Colonic mucosa (tissue), 4 donors: ENCODE measurements at places on chromosomes 12 and 14.

GRCh38 chr14:102933618-102934231 lies 11.3 kb downstream of the AMN start:
- DNase-seq: no peak

- DNase-seq: no peak
Measured at GRCh38 chr14:20434701-20435581, 1.0 kb downstream of the KLHL33 start.

GRCh38 chr12:113876160-113876559 lies 90.0 kb downstream of the RBM19 start:
- DNase-seq: no peak

GRCh38 chr14:61416591-61416990 lies 95.2 kb downstream of the PRKCH start:
- DNase-seq: no peak

DNA sequence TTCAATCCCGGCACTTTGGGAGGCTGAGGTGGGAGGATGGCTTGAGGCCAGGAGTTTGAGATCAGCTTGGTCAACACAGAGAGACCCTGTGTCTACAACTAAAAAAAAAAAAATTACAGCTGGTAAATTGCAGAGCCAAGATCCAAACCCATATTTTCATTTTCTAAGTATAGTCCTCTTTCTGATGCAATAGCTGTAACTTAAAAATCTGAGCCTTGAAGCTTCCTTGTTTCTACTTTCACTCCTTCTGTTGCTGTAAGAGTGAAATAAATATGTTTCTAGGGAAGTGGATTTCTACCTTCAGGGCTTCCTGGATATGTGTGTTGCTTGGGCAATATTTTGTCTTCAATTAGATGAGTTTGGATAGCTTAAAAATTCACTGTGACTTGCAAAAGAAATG lies 42.0 kb upstream of the PRICKLE1 start:
- no peak for DNase-seq

- DNase-seq: no peak
Measured at GRCh38 chr14:61598980-61599379, 96.3 kb upstream of the HIF1A start.

- DNase-seq: no peak
Measured at GRCh38 chr12:27651201-27651600, 45.0 kb upstream of the REP15 start.

DNA sequence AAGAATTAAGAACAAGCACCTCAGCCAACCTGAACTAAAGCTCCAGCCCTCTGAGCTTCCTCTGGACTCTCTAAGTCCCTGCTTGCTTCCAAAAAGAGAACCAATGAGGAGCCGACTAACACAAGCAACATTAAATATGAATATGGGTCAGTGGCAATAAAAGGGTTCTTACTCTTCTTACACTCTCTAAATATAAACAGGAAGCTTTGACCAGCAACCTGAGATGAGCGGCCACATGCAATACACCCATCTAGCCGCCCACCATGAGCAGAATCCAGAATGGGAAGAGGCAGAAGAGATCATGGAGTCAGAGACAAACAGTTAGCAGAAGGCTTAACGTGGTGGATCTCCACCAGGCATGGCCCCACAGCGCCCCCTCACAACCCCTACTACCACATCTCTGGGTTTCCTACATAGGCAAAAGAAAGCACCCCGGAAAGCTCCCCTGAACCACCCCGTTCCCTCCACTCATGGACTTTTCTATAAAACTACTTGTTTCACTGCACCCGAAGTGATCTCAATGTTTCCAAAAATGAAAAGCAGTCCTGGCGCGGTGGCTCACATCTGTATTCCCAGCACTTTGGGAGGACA lies 59.4 kb downstream of the TTC7B start:
- DNase-seq: no peak

DNA sequence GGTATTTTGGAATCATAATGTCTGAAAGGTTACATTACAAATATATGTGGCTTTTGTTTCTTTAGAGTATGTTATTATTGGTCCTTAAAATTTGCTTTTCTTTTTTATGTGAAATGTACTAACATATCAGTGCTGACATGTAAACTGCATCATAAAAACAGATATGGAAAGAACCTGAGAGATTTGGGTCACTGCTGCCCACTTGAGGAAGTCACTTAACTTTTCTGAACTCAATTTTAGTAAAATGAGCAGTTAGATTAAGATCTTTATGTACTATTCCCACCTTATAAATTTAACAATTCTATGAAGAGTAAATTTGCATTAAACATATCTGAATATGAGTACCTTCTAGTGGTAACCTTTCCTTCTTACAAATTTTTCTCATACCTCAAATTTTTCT lies 7.5 kb downstream of the PTGR2 start:
- no peak for DNase-seq

DNA sequence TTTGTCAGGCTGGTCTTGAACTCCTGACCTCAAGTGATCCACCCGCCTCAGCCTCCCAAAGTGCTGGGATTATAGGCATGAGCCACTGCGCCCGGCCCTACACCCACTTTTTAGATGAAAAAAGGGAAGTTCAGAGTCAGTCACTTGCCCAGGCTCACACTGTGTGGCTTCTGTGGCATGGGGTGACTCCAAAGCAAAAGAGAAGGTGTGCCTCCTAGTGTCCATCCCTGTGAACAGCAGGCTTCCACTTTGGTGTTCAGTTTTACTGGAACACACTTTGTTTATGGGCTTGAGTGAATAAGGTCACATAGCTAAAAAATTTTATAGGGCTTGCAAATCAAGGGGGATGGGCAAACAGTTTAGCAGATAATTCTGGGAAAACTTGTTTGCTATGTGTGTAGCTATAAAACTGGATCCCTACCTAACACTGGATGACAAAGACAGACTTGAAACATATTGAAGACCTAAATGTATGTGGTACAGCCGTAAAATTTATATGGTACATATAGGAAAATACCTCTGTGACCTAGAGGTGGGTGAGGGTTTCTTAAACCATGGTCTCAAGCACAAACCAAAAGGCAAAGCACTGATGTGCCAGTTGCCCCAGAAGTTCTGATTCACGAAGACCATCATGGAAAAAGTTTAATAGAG lies 54.9 kb downstream of the EID3 start:
- peak; percentile 73 for DNase-seq

GRCh38 chr12:18470251-18470650 lies 208.9 kb downstream of the PIK3C2G start:
- no peak for DNase-seq

GRCh38 chr14:88748288-88748687 lies 44.5 kb downstream of the EML5 start:
- DNase-seq: no peak

DNA sequence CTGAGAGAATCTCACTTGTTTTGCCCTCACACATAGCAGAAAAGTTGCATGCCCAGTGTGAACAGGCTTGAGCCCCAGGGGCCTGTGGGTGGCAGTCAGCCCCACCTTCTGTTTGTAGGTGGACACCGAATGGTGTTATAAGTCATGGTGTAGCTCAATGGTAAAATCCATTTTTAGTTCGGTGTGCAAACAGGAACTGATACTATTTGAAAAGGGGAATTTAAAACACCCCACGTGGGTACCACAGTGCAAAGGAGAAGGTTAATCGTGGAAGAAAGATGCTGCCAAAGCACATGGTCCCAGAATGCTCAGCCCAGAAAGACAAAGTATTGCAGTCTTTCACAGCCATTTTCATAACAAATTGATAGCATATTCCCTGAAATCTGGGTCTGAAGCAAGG lies 71.8 kb upstream of the GZMB start:
- no peak for DNase-seq

DNA sequence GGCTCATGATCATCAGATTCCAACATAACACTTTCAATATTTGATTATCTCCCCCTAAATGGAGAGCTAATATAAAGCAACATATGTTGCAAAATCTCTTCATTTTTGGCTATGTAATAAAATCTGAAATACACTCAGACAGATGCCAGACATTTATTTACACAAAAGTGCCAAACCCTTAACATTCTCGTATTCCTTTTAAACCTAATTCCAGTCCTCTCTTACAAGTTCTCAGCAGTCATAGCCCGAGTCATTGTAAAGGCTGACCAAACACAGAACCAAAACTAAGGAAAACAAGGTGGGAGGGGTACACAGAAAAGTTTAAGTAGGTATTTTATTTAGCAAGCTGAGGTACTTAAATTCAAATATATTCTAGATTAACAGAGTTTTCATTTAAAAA lies 81.4 kb downstream of the LRP6 start:
- no peak for DNase-seq

GRCh38 chr12:119180380-119181040 lies 1.8 kb downstream of the HSPB8 start:
- peak; percentile 37 for DNase-seq

GRCh38 chr12:132847363-132848356 lies 19.0 kb upstream of the GOLGA3 start:
- DNase-seq: no peak

DNA sequence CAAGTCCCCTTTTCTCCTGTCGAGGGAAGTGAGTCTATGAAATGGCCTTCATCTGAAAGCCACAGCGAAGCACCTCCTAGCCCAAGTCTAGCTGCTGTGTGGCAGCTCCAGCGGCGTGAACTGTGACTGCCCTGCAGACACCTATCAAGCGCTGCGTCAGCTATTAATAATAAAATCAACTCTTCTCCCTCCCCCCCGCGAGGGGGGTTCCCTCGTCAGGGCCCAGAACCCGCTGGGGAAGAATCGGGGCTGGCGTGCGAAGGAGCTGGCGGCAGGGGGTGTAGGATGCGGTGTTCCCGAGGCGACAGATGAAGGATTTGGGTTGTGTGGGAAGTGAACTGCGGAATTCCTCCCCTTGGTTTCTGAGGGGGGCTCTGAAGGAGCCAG lies 662 bp upstream of the ATP2A2 start:
- DNase-seq: peak; percentile 58

DNA sequence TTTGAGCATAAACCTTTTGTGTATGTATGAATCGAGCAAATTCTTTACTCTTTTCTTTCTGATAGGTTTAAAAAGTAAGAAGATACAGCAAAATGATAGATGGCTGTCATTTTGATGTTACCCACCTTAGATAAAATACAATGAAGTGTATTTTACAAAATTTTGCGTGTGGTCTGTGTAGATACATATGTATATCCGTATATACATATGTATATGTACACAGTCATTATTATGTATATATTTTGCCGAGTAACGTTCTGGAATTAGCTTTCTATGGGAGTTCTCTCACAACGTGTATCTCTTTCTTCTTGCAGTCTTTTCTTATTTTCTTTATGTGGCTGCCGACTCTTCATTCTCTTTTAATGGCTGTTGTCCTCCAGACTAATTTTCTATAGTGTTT lies 32.4 kb upstream of the CHPT1 start:
- DNase-seq: no peak

GRCh38 chr12:86723326-86723725 lies 467.1 kb upstream of the MGAT4C start:
- no peak for DNase-seq

GRCh38 chr12:95115641-95116040 lies 42.2 kb upstream of the NR2C1 start:
- no peak for DNase-seq

- no peak for DNase-seq
Measured at GRCh38 chr14:102007916-102008418, 43.6 kb downstream of the DYNC1H1 start.

- no peak for DNase-seq
Measured at GRCh38 chr12:52980096-52980649, 26.1 kb upstream of the EIF4B start.

- no peak for DNase-seq
Measured at GRCh38 chr14:92459950-92460421, 53.6 kb upstream of the RIN3 start.

- DNase-seq: peak; percentile 68
Measured at GRCh38 chr12:48351022-48351708, 446 bp upstream of the ZNF641 start.

DNA sequence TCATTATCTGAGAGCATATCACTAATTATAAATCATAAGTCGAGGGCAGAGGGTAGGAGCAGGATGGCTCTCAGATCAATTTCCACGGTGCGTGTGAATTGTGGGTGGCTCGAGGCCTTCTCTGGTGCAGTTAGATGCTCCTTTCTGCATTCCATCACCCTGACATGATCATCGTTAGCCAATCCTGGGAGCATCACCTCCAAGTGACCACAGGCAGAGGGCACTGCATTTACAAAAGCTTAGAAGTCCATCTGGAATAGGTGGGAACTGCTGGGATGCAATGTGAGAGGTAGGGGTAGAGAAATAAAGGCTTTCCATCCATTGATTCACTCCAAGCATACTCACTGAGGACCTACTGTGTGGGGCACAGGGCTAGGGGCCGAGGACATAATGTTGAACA lies 538.2 kb upstream of the TBX3 start:
- DNase-seq: no peak

DNA sequence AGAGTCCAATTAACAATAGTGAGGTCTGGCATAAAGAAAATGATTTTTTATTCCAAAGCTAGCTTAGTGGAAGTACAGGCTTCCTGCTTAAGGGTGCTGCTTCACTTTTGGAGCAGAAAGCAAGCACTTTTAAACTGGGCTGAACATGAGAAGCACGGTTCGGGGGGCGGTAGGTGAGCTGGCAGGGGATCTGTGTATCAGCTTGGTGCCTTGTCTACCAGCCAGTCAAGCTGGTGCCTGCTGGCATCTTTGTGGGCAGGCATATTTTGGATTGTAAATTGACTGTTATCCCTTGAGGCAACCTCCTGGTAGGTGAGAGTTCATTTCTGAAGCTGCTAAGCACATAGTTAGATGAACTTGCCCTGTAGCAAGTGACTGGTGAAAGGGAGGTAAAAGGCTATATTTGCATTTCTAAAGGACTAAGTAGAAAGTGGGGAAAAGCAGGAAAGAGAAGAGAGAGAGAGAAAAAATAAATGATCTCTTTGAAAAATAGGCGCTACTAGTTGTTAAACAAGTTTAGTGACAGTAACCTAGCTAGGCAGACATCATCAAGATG lies 121.1 kb upstream of the SYT10 start:
- DNase-seq: no peak

DNA sequence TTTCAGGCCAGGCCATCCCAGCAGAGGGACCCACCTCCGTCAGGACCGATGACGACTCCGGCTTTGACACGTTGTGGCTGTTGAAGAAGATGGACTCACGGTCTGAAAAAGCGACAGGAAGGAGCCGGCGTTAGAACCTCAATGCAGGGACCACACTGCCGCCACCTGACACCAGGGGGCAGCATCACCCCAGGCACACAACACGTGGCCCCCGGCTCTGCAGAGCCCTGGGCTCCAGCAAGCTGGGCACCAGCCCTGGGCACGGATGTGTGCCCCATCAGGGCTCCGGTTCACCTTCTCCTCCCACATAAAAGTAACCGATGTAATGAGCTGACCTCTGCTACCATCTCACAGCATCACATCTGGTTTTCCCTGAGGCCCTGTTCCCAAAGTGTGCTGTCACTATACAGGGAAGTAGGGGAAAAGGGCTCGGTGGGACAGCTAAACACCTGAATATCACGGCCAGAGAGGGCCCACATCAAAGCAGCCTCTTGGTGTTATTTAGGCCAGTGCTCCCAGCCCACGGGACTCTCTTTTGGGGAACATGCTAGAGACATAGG lies 29.0 kb downstream of the CHGA start:
- DNase-seq: peak; percentile 82
